ENCODE measurements at places on chromosomes 3 and 15.

GRCh38 chr3:157094751-157095480 lies 65.0 kb downstream of the CCNL1 start:
- DNase-seq, result no peak

DNA sequence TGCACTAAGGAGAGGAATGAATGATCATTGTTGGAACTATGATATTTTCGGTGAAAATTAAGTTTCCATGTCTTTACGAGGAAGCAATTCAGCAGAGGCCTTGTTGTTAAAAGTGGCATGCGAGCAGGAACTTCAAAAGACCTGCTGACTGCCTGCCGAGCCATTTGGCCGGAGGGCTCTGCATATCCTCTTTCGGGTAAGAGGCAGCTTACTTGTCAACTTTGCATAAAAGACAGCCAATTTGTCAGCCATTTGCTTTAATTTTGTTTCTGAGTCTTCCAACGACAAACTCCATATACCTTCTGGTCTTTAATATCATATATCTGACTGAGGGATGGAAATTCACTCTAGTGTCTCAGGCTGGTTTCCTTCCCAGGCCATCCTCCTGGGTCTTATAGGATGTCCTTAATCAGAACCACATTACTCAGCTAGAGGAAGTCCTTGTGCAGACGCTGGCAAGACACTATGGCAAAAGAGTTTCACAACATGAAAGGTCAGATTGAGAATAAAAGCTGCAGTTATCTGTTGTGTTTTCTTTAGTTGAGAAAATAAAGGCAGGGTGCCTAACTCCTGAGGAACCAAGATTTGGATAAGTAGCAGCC lies 128.7 kb upstream of the WNT5A start:
- peak; percentile 32 for DNase-seq

GRCh38 chr15:99212406-99212805 lies 37.0 kb downstream of the TTC23 start:
- DNase-seq, result no peak

GRCh38 chr15:52006702-52007340 lies 12.2 kb upstream of the MAPK6 start:
- DNase-seq, result no peak

GRCh38 chr15:74573987-74574386 lies 33.0 kb downstream of the ARID3B start:
- no peak for DNase-seq

GRCh38 chr15:95205077-95205476 lies 973.7 kb downstream of the MCTP2 start:
- no peak for DNase-seq

- no peak for DNase-seq
Observed at GRCh38 chr3:123559040-123559861, 25.6 kb downstream of the HACD2 start.

- DNase-seq, result no peak
Observed at GRCh38 chr3:124619887-124620599, 110.2 kb upstream of the UMPS start.

- DNase-seq, result no peak
Observed at GRCh38 chr3:72115307-72115706, 330.4 kb upstream of the PROK2 start.

Data from amygdala (tissue), 56 donors.